Cerebellar cortex (tissue), 1 donor: ENCODE measurements at places on chromosomes 4 and X.

DNA sequence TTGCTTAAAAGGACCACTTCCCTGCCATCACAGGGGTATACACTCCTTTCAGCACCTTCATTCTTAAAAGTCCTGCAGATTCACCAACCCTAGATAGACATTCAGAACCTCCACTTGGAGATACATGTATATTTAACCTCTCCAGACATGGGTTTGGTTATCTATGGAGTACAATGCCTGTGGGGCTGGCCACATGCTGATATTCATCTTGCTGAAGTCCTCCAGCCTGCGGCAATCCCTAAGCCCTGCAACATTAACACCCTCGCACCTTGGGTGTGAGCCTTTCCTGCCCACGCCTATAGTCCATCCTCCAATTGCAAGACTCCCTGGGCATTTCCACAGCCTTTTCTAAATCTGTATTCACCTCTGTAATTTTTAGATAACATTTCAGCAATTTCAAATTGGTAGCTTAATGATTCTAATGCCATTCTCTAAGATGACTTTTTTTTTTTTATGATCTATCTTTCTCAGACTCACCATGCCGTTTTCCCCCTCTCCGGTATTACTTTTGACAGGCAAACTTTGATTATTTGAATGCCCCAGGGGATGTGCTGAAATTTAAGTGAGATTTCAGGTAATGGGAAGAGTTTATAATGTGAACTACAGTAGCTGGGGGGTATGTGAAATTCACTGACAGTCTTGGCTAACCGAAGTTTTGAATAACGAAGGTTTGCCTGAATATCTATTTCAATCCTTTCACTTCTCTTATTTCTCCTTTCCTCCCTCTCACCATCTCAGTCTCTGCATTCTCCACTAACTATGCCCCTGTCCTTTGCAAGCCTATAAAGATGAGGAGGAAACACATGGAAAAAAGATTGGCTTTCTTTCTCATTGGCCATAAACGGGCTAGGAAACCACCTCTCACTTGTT lies 24.1 kb downstream of the CCDC149 start:
- no peak for DNase-seq

GRCh38 chr4:52234561-52235440 lies 183.7 kb downstream of the SPATA18 start:
- peak; percentile 82 for DNase-seq

- DNase-seq = no peak
Observed at GRCh38 chr4:57410331-57411052, 300.3 kb upstream of the IGFBP7 start.

GRCh38 chr4:4990857-4991540 lies 28.3 kb downstream of the CYTL1 start:
- no peak for DNase-seq

DNA sequence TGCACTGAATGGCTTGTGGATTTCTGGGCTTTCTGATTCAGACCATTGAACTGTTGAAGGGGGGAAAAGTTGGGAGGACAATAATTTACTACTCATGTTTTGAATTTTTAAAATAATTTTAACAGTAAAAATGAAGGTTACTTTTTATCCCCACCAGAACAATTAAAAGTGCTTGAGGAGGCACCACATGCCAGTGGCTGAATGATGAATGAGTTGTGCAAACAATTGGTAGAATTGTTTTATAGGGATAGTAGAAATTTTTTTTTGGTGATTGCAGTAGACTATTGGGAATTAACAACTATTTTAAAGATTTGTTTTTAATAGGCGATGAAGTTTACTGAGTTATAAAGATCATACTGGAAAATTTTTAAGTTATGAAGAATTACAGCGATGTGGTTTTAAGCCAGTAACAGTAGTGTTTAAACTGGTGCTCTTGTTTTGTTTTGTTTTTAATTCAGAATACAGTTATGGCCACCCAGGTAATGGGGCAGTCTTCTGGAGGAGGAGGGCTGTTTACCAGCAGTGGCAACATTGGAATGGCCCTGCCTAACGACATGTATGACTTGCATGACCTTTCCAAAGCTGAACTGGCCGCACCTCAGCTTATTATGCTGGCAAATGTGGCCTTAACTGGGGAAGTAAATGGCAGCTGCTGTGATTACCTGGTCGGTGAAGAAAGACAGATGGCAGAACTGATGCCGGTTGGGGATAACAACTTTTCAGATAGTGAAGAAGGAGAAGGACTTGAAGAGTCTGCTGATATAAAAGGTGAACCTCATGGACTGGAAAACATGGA lies 2.7 kb downstream of the REST start:
- no peak for DNase-seq

DNA sequence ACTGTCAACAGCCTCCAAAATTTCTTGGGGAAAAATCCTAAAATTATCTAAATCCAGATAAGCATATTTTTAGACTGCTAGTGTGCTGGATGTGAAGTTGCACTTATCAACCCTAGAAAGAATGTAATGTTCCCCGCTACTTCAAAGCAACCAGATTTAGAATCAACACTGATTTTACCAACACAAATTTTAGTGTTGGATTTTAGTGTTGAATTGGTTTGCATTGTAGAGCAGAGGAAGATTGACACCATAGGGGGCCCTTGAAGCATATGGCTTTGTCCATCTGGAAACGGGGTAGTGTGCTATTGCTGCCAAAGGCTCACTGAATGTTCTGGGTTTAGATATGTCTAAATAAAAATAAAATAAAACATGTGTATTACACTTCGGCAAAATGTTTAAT lies 126.3 kb upstream of the EMCN start:
- peak; percentile 96 for DNase-seq

DNA sequence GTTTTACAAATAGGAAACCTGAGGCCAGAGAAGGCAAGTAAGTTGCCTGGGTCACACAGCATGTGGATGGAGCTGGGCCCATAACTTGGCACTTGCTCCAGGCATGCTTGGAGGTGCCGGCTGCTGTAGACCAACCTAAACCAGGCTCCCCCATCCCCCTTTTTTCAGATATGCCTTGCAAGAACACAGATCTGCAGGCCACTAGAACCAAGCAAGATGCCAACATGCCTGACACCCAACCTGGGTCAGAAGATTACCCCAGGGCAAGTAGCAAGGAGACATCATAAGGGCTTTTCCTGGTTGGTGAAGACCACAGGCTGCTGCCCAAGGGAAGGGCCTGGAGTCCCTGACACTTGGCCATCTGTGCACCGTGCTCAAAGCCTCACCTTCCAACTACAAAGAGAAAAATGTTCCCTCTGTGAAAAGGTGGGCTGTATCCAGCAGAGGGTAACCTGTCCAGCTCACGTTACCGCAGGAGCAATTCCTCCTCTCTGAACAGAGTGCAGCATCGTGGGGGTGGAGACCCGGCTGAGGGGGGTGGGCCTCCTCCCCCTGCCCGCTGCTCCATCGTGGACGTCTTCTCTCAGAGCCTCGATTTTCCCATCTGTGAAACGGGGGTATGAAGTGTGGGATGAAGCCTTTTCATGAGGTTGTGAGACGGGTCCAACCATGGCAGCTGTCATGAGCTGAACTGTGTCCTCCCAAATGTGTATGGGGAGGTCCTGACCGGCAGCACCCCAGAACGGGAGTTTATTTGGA lies 23.0 kb downstream of the HMX1 start:
- DNase-seq = no peak

DNA sequence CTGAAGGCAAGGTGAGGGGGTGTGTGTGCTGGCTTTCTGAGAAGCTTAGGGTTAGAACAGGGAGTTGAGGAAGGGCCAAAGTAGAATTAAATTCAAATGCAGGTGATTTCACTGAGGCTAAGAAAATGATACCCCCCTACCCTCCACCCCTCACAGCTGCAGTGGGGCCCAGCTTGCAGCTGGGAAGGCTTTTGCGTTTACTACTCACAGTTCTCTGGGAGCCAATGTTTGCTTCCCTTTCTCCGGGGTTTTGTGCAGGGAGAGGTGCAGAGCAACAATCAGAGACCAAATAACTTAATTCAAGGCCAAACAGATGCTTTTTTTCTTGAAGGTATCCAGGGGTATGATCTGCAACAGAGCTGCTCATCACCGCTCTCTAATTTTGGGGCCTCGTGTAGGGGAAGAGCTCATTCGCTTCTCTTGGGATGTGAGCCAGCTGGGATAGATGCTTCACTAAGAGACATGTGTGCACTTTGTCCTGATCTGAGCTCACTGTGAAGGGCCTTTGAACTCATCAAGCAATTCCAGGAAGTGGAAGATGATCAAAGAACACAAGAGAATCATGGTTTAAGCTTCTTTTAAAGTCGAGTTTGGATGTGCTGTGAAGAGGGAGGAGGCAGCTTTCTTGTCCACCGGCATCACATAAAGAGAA lies 122.7 kb upstream of the C1GALT1C1 start:
- DNase-seq = no peak
